ENCODE measurements at places on chromosomes 5 and 9.
A peak's percentile ranks its signal among the peaks of the same experiment; 100 is the strongest.

- no peak for DNase-seq
These were observed 181.7 kb upstream of the GAS1 start for GRCh38 chr9:87128844-87129493.

DNA sequence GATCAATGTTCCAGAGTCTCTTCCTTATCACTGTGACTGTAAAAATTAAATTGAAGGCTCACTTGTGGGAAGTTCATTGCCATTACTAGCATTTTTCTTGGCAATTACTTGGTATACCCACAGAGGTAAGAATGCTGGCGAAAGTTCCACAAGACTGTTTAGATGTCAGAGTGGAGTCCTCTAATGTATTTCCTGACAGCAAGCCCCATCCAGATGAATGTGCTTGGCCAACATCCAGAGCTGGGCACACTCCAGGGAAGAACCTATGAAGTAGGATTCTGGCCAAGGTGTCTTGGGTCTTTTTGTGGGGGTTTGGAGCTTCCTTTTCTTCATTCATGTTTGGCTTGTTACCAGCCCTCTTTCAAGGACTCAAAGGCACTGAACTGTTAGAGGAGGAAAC lies 473.6 kb downstream of the DMAC1 start:
- DNase-seq: no peak

- DNase-seq: no peak
These were observed 466.0 kb downstream of the CAAP1 start for GRCh38 chr9:26426551-26427131.

- DNase-seq: no peak
These were observed 11.1 kb downstream of the CNTFR start for GRCh38 chr9:34578241-34579103.

GRCh38 chr5:12902611-12903010 lies 998.4 kb upstream of the CTNND2 start:
- no peak for DNase-seq

DNA sequence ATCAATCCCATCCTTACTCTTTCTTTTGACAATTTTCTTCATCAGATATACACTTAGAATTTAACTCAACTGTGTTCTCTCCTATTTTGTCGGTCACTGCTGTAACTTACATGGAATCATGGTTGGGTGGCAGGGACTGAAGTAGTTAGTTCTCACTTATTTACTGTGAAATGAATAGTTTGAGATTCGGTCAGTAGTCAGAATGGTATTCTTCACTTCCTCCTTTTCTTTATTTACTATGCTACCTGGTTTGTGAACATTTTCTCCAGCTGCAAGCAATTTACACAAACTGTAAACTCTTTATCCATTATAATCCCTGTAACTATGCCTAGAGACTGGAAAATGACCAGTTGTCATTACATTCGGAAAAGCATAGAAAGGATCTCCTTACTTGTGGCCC lies 41.5 kb upstream of the GDNF start:
- DNase-seq: no peak

GRCh38 chr9:117957267-117957666 lies 253.1 kb downstream of the TLR4 start:
- DNase-seq: no peak

GRCh38 chr5:102749416-102750030 lies 5.6 kb upstream of the PAM start:
- no peak for DNase-seq

DNA sequence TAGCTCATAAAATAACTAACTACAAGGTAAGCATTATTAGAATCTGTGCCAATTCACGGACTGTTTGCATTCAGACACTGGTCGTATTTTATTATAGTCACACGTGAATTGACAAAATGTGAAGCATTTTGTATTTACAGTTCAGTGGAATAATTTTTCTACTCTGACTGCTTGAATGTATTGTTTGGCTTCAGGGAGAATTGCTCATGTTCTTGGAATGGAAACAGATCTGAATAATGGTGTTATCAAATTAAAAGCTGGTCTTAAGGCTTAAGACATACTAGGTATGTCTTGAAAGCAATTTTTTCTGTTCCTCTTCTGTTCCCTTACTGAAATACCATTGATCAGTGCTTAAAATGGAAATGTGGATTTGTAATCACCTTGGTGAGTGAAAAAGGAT lies 543.7 kb upstream of the TLE4 start:
- DNase-seq: no peak

DNA sequence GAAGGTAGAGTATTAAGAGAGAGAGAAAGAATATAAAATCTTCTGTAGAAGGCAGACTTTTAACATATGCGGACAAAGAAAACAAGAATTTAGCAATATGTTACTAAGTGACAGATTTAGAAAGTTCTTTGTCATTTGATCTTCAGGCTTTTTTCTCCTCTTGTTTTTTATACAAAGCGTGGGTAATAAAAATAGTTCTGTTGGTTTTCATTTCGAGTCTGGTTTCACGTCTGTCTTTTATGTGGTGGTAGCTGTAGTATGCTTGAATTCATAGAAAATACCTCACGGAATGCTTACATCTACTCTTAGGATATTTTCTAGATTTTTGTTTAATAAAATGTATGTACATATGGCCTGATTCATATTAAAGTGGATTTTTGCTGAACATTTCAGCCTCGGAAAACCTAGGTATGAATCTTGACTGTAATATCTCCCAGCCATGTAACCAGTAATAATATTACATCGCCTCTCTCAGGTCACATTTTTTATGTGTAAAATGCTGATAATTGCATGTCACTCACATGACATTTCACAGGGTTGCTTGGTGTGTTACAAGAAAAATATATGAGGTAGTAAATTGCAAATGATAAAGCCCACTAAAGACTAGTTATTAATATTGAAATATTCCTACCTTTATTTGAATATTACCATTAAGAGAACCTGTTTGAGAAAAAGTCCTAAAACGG lies 72.5 kb upstream of the TAF11L2 start:
- no peak for DNase-seq

DNA sequence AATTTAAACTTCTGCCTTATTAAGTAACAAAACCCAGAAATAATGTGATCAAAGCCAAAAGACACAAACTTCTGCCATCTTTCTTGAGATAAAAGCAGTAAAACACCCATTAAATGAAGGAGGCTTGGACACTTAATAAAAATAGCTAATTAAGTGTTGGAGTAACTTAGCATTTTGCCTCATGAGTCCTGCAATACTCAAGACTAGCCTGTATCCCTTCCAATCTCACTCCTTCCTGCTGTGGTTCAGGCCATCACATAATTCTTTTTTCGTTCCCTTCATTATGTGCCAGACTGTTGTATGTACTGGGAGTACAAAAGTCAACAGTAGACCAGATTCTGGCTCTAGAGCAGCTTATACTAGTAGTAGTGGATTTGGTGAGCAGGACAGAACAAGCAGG lies 250.2 kb downstream of the NFIB start:
- DNase-seq: no peak

- no peak for DNase-seq
These were observed 325.6 kb downstream of the BNC2 start for GRCh38 chr9:16544842-16545241.

DNA sequence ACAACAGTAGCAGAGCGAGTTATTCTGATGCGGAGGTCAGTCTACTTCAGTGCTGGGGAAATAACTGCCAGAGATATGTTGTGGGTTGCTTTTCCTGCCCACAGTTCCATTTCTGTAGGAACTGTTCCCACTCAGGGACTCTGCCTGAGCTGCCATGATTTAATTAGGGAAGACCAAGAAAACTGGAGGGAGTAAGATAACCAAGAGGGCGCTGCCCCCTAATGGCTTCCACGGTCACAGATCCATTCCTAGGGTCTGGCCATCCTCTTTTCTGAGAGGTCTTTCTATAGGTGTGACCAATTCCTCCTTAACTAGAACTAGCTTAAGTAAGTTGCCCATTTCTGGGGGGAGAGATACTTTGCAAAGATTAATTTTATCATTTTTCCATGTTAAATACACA lies 125.9 kb downstream of the APBA1 start:
- DNase-seq: no peak

GRCh38 chr5:158435161-158435616 lies 576.2 kb upstream of the CLINT1 start:
- DNase-seq: peak; percentile 33

GRCh38 chr5:75062925-75063531 lies 10.7 kb upstream of the GCNT4 start:
- DNase-seq: no peak

DNA sequence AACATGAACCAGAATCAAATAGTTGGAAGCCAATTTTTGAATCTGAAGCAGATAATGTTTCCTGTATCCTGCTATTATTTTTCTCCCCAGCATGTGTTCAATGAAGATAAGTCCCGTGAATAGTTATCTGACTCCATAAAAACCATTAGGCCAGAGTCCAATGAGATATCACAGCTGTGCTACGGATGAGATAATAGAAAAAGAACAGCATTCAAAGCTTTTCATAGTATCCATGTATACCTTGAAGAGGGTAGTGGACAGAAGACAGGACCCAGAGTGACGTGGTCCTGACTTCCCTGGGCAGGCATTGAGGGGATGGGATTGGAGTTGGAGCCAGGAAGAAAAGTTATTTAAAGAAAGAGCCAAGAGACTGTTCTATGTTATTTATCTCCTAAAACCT lies 50.7 kb upstream of the C6 start:
- DNase-seq: no peak

- DNase-seq: no peak
These were observed at the start of gene TRPM3 for GRCh38 chr9:71121275-71122021. TRPM3 (minus strand) TSS chr9:71121621; CDS start chr9:71121354, 267 bp downstream.

DNA sequence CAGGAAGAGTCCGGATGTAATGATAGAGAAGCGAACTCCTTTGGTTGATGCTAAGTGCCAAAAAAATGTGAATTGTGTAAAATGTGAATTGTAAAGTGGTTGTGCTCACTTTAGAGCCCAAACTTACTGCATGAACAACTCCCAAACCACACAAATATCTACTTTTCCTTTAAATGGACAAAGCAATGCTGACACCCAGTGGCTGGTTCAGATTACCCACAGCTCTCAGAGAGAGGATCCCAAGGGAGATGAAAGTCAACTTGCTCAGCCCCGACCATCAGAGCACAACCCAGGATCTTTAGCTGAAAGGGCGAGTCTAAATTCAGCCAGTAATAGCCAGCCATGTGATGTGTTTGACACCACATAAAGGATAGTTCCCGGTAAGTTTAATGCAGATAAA lies 133.7 kb downstream of the NMUR2 start:
- DNase-seq: no peak

- DNase-seq: no peak
These were observed 337.1 kb downstream of the KIAA0825 start for GRCh38 chr5:94281236-94281801.

- no peak for DNase-seq
These were observed 52.3 kb downstream of the RAD23B start for GRCh38 chr9:107335331-107335730.

DNA sequence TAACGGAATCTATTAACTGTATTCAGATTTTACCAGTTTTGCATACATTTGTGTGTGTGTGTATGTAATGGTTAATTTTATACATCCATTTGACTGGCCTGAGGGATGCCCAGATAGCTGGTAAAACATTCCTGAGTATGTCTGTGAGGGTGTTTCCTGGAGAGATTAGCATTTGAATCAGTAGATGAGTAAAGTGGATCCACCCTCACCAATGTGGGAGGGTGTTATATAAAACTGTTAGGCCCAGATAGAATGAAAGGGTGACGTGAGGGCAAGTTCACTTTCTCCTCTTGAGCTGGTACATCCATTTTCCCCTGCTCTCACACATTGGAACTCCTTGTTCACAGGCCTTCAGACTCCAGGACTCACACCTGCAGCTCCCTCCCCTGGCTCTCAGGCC lies 88.7 kb downstream of the EMB start:
- no peak for DNase-seq

DNA sequence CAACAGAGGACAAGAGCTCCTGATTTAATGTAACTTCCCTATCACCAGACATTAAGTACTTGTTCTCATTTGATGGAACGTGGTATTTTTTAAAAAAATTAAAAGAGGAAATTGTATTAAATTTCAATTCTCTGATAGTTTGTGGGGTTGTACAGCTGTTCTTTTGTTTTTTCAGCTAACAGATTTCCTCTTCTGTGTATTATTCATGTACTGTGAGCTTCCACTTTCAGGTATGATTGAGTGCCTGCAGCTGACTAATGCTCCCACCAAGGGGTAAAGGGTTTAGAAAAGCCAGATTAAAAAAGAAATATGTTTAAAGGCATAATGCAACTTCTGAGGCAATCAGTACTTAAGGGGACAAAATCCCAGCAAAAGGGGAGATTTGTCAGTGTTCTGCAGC lies 117.7 kb upstream of the ACTBL2 start:
- DNase-seq: no peak

- no peak for DNase-seq
These were observed 163.3 kb upstream of the IER5L start for GRCh38 chr9:129341171-129341986.

DNA sequence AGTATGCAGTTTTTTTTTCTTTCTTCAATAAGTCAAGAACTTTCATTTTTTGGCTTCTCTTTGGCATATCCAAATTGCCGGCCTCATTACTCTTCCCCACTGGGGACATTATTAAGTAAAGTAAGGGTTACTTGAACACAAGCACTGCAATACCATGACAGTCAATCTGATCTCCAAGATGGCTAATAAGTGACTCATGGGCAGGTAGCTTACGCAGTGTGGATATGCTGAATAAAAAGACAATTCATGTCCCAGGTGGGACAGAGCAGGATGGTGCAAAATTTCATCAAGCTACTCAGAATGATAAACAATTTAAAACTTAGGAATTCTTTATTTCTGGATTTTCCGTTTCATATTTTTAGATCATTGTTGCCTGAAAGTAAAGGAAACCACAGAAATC lies 671.8 kb downstream of the ACTL7B start:
- no peak for DNase-seq

- DNase-seq: no peak
These were observed 378.8 kb upstream of the SEMA6A start for GRCh38 chr5:116953251-116953930.

- DNase-seq: no peak
These were observed 60.2 kb downstream of the OSTF1 start for GRCh38 chr9:75148561-75148960.

- DNase-seq: no peak
These were observed 684.0 kb upstream of the ACO1 start for GRCh38 chr9:31700252-31701045.

GRCh38 chr5:20972419-20972925 lies 984.5 kb upstream of the CDH18 start:
- no peak for DNase-seq

- DNase-seq: no peak
These were observed 57.6 kb downstream of the JAK2 start for GRCh38 chr9:5042661-5043178.

DNA sequence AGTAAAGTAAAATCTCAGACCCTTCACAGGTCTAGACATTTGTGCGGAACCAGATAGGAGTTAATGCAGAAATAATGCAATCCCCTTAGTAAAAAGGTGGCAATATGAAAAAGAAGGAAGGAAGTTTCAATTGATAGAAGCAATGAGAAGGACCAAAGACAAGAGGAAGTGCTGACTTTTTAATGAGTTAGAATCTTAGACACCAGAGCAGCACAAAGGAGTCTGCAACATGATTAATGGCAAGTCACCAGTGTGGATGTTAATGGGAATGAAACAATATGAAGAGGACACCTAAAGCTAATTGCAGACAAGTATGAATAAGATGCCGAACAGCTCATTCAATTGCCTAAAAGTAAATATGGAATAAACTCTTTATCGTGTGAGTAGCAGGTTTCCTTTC lies 50.9 kb downstream of the MEGF9 start:
- no peak for DNase-seq

- no peak for DNase-seq
These were observed 2.6 kb upstream of the SPDL1 start for GRCh38 chr5:169580964-169581363.

All from stimulated activated CD8-positive, alpha-beta memory T cell treated with anti-CD3 and anti-CD28 coated beads, Interleukin-4, amount 100 ng/mL, for 48 hours (primary cell).